Activated CD4-positive, CD25-positive, alpha-beta regulatory T cell treated with anti-CD3 and anti-CD28 coated beads, Interleukin-2, amount 50 U/mL, for 72 hours (primary cell): ENCODE measurements at places on chromosomes 6 and 20.

GRCh38 chr6:140548366-140548765 is 1173.9 kb upstream of the CITED2 start:
- no peak for DNase-seq

- DNase-seq = no peak
Observed at GRCh38 chr6:19838442-19839236, 1.5 kb downstream of the ID4 start.

DNA sequence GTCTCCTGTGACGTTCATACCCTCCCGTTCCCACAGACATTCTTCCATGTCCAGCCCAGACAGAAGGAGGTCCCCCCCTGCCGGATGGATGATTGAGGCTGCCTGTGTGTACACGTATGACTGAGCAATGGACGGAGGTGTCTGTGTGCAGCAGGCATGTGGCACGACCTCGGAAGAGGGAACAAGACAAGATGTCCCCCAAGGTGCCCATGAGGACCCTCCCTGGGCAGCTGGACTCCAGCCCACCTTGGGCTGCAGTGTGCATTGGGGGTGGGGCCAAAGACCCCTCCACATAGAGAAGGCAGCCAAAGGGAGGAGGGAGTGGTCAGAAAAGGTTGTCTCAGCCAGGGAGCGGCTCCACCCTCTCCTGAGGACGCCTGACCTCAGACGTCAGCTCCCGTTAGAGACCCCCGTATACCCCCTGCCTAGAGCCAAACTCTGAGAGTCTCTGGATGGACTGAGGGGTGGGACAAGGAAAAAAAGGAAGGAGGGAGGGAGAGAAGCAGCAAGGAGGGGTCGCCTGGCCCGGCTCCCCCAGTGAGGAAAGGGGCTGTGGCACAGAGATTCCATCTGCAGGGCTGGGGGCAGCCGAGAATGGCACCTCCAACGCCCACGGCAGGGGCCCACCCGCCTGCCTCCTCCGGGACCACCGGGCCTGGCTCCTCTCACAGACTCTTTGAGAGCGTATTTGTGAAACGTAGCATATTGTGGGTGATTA is 92.9 kb upstream of the BHLHE23 start:
- peak; percentile 6 for DNase-seq

DNA sequence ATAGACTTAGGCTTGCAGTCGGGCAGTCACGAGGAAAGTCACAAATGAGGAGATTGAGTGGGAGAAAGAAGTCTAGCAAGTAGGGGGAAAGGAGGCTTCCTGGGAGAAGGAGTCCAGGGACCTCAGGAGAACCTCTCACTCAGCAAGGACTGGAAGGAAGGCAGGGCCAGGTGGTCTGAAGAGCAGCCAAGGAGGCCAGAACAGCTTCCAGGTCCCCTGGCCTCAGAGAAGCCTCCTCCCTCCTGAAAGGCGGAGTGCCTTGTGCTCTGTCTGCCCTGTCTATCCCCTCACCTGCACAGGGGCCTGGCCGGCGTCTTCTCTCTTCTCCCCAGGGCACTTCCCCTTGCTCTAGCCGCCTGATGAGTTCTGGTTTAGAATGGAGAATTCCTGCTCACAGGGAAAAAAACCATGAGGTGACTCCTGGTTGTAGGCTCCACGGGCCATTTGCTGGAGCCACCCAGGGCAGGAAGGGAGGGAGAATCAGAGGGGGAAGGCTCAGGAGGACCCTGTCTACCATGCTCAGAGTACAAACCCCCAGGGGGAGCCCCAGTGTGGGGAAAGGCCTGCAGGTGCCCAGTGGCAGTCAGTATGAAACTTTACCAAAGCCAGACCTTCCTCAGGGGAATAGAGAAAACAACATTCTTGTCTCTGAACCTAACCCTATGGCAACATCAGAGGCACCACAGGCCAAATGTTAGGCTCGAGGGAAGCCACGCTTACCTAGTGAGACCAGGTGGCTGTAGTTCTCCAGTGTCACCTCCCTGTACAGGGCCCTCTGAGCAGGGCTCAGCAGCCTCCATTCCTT is 11.2 kb downstream of the ZNF337 start:
- no peak for DNase-seq

DNA sequence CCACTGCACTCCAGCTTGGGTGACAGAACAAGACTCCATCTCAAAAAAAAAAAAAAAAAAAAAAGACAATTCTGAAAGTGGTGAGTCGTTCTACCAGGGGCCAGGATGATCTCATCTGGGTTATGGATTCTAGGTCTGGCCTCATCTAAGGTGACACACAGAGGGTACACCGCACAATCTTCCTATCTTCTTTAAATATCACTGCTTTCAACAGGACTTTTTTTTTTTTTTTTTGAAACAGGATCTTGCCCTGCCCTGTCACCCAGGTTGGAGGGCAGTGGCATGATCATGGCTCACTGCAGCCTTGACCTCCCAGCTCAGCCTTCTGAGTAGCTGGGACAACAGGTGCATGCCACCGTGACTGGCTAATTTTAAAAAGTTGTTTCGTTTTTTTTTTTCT is 67.7 kb downstream of the SLC16A10 start:
- no peak for DNase-seq

- DNase-seq = no peak
Observed at GRCh38 chr20:63315731-63316491, 22.9 kb downstream of the COL20A1 start.

DNA sequence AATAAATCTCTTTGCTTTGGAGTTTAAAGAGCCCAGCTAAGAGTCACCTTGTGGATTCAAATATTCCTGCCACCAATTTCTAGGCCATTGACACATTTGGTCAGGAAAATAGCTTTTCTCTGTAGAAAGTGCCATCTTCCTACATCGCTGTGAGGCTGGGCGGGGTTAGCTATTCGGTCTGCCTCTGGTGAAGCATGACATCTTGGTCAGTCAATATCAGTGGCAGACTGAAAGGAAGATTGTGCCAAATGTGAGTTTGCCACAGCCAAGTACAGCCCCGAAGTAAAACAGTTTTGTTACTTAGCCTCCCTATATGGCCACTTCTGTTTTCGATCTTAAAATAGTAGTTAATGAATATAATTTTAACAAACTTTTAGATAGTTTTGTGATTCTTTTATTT is 65.5 kb upstream of the FABP7 start:
- DNase-seq = no peak

DNA sequence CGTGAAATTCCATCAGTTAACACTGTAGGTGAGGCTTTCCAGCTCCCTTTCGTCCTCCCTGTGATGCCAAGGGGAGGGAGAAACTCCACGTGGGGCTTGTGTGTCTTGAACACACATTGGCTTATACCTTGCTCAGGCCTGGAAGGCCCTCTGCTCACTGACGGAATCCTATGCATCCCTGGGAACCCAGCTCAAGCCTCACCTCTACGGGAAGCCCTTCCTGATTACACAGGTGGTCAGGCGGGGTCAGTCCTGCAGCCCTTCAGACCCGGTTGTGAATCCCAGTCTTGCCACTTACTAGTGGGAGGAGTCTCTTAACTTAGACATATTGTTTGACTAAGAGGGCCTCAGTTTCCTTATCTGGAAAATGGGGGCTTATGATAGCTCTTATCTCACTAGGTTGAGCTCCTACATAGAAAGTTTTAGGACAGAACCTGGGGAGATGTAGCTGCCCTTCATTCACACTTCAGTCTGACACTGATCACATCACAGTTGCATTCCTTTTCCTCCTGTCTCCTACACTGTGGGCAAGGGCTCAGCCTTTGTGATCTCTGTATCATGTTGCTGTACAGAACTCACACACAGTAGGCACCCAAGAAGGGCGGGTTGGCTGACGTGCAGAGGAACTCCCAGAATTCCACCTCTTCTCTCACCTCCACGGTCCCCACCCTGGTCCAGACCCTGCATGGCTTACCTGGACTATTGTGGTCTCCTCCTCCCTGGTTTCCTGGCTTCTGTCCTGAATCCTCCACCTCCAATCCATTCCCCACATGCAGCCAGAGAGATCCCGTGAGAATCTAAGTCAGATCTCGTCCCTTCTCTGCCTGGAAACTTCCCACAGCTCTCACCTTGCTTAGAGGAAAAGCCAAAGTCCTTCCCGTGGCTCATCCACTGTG is 129.6 kb downstream of the CEBPB start:
- no peak for DNase-seq
